PC-9 (cell line): ENCODE measurements at places on chromosomes 1 and 21. TPM values are rescaled to one million over a fixed set of nuclear protein-coding genes. Genes with fewer than 3 reads are reported as not detected.

Gene HCRTR1
- not detected in 2 replicates for total RNA-seq

Gene DNAJC6
- 11.2 and 15.6 TPM in 2 replicates for total RNA-seq

DNA sequence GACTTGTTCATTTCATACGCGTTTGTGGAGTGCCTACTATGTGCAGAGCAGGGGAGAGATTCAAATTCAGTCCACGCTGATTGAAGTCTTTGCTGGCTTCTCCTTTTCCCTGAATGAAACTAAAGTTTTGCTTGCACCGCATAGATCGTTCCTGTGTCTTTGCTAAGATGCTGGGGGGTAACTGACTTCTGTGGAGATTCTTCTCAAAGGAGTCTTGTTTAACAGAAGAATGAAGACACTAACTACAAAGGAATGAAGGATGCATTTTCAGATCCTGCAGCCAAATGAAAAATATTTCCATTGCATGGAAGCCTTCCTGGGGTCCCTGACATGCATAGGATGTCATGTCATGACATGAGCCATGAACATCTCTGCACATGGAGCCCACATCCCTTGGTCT is 26.9 kb upstream of the H6PD start:
- DNase-seq: no peak

DNA sequence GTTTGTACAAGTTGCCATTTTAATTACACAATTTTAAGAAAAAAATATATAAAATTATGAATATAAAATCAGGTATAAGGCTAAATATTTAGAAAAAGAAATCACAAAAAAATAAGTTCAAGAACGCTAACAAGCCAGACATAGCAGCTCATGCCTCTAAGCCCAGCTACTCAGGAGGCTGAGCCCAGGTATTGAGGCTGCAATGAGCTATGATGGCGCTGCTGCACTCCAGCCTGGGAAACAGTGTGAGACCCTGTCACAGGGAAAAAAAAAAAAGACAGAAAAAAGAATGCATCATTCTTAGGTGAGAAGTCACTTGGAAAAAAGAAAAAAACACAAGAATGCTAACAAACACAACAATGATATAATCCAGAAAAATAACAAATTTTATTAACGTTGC is 112.3 kb upstream of the PRDX6 start:
- no peak for DNase-seq

DNA sequence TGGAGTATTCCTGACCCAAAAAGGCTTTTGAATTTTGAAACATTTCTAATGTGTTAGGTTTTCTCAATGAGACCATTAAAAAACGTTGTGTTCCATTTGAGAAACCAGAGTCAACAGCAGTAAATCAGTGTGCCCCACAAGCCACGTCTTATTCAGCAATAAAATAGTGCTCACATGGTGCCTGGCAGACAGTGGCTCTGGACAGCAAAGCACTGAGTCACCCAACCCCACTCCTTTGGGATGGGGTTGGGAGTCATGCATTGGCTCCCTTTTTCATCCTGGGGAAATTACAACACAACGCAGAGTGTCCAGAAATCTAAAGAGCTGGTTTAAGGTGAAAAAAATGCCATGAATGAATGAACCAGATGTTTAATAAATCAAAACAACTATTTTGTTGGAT is 46.5 kb downstream of the KCNJ15 start:
- DNase-seq: no peak
